ENCODE measurements at places on chromosomes 4 and X. TPM values are rescaled to one million over a fixed set of nuclear protein-coding genes. Genes with fewer than 3 reads are reported as not detected.

Gene GAGE12H
- total RNA-seq, result not detected

Gene GAB3
- 4.6 TPM for total RNA-seq

Gene PDE5A
- 20.4 TPM for total RNA-seq

Gene YY2
- 0.70 TPM for total RNA-seq

Gene NUDT6
- 5.8 TPM for total RNA-seq

Gene NHSL2
- total RNA-seq, result 2.0 TPM

Gene STOX2
- 0.26 TPM for total RNA-seq

Gene GUCY1B1
- total RNA-seq, result 1.4 TPM

Gene INTU
- 1.5 TPM for total RNA-seq

Gene GRID2
- total RNA-seq, result not detected

Gene GABRB1
- not detected for total RNA-seq

Gene NLGN3
- total RNA-seq, result 1.6 TPM

Gene GPR143
- 0.26 TPM for total RNA-seq

Gene CXCL8
- 4.0 TPM for total RNA-seq

Gene PRSS12
- total RNA-seq, result 1.9 TPM

Gene SPIN2B
- total RNA-seq, result 7.0 TPM

Gene ITM2A
- 5.9 TPM for total RNA-seq

Gene ADGRG4
- total RNA-seq, result not detected

Gene PGRMC2
- 42.6 TPM for total RNA-seq

Gene POU3F4
- not detected for total RNA-seq

Gene ZNF711
- total RNA-seq, result 1.3 TPM

Gene RHOXF2
- total RNA-seq, result not detected

Gene DYNLT3
- total RNA-seq, result 30.3 TPM

Gene ARMCX5
- 6.5 TPM for total RNA-seq

Gene FGG
- total RNA-seq, result not detected

Gene TRMT10A
- total RNA-seq, result 2.6 TPM

Gene ESX1
- total RNA-seq, result not detected

Gene SLITRK2
- total RNA-seq, result not detected

Gene PFKFB1
- total RNA-seq, result 0.23 TPM

Gene ASMT
- total RNA-seq, result not detected

Gene ADAM29
- not detected for total RNA-seq

Gene CD38
- total RNA-seq, result not detected

Gene ABLIM2
- total RNA-seq, result 0.43 TPM

Gene XK
- not detected for total RNA-seq

Gene PRDM8
- 6.2 TPM for total RNA-seq

Gene PRRG1
- 13.6 TPM for total RNA-seq

Gene MAMLD1
- total RNA-seq, result 9.0 TPM

Gene NAT8L
- 0.23 TPM for total RNA-seq

Gene MBTPS2
- 6.8 TPM for total RNA-seq

Gene DCAF8L2
- total RNA-seq, result not detected

Gene CPLX1
- 0.47 TPM for total RNA-seq

Gene DCAF4L1
- not detected for total RNA-seq

Gene PJA1
- 28.1 TPM for total RNA-seq

Gene MAGEC1
- total RNA-seq, result not detected

Gene TBX22
- 0.12 TPM for total RNA-seq

Gene ETDB
- not detected for total RNA-seq

Gene FAM156A
- 9.6 TPM for total RNA-seq

Gene STK32B
- total RNA-seq, result 0.47 TPM

Gene LAMTOR3
- total RNA-seq, result 32.1 TPM

Gene ATOH1
- total RNA-seq, result not detected

Gene RPL10
- total RNA-seq, result 9,658 TPM

Gene CYSLTR1
- not detected for total RNA-seq

Gene GBA3
- total RNA-seq, result 0.51 TPM

Gene HSFX2
- 0.68 TPM for total RNA-seq

Gene EGFL6
- total RNA-seq, result not detected

Gene HPGDS
- not detected for total RNA-seq

Gene ZCCHC12
- total RNA-seq, result not detected

Measured in pericardium fibroblast (primary cell).